ENCODE measurements at places on chromosomes 2 and 18.

DNA sequence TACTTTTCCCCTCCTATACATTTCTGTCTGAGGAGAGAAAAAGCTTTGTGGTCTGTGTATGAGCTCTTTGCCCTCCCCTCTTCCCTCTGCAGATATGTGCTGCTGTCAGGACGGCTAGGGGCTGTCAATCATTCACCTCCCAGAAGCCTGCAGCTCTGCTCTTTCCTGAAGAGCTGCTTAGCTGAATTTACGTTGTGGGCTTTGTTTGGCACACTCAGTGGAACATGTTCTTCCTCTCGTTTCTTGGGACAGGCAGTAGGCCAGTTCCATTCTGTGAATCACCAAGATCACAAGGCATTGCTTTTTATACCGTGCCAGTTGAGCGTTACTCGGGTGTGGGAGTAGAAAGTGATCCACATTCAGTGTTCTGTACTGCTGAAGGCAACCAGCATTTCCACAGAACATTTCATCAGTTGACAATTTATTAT, 136.7 kb downstream of the LAMA3 start:
- no peak for DNase-seq

GRCh38 chr2:129888461-129888860, 91.0 kb upstream of the RAB6C start:
- no peak for DNase-seq

- DNase-seq = no peak
Measured at GRCh38 chr2:71464389-71464788, 11.0 kb downstream of the DYSF start.

- no peak for DNase-seq
Measured at GRCh38 chr2:152861349-152861942, 143.0 kb downstream of the ARL6IP6 start.

GRCh38 chr18:30597202-30597601, 445.3 kb downstream of the DSC3 start:
- no peak for DNase-seq

DNA sequence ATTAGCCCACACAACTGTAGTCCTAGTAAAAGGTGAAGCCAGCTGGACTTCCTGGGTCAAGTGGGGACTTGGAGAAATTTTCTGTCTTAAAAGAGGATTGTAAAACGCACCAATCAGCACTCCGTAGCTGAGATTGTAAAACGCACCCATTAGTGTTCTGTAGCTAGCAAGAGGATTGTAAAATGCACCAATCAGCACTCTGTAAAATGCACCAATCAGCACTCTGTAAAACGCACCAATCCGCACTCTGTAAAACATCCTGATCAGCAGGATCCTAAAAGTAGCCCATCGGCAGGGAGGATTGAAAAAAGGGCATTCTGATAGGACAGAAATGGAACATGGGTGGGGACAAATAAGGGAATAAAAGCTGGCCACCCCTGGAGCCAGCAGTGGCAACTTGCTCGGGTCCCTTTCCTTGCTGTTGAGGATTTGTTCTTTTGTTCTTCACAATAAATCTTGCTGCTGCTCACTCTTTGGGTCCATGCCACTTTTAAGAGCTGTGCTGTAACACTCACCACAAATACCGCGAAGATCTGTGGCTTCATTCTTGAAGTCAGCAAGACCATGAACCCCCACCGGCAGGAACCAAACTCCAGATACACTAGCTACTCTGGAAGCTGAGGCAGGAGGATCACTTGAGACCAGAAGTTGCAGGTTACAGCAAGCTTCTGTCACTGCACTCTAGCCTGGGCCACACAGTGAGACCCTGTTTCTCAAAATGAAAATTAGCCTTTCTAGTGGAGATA, 102.6 kb downstream of the HS6ST1 start:
- DNase-seq = no peak

DNA sequence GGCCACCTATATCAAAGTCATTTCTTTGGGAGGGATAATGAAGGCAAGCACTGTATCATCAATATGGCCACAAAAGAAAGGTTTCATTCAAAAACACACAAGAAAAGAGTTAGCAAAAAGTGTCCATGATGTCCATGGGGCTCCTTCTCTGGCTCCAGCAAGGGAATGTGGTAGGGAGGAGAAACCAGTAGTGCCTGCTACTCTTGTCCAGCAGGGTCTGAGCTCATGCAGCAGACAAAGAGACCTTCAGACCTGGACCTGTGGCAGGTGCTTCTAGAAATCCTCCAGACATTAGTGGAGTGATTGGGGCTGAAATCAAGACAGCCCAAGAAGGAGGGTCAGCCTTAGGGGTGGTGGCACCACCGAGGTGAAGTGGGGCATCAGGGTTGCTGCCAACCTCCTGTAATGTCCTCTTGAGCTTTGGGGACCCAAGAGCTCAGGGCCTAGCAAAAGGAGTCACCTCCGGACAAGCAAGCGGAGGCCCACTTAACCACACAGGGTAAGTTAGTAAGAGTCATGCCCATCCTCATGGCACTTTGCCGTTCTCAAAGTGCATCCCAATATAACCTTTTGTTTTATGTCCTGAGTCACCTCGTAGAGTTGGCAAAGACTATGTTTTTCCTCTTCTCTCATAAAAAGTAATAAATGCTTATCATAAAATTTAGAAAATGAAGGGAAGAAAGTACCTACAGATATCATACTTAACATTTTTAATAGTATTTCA, 112.6 kb upstream of the YPEL5 start:
- DNase-seq = no peak

DNA sequence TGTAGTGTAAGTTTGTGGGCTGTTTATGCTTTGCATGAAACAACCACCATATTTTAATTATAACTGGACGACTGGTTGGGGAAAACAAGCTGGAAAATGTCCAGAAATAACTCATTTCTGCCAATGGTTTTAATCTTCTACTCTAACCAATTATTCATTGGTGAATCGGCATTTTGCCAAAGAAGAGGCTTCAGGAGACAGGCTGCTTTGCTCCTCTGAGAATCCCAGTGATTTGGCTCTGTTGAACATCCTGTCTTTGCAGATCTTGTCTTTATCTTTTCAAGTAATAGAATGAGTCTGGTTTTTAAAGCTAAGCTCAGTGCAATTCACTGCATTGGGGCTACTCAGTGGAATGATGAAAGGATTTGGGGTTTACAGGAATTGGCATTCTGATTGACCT, 109.6 kb downstream of the APOB start:
- no peak for DNase-seq

GRCh38 chr2:96817882-96818281, 1.8 kb downstream of the CNNM3 start:
- DNase-seq = no peak

DNA sequence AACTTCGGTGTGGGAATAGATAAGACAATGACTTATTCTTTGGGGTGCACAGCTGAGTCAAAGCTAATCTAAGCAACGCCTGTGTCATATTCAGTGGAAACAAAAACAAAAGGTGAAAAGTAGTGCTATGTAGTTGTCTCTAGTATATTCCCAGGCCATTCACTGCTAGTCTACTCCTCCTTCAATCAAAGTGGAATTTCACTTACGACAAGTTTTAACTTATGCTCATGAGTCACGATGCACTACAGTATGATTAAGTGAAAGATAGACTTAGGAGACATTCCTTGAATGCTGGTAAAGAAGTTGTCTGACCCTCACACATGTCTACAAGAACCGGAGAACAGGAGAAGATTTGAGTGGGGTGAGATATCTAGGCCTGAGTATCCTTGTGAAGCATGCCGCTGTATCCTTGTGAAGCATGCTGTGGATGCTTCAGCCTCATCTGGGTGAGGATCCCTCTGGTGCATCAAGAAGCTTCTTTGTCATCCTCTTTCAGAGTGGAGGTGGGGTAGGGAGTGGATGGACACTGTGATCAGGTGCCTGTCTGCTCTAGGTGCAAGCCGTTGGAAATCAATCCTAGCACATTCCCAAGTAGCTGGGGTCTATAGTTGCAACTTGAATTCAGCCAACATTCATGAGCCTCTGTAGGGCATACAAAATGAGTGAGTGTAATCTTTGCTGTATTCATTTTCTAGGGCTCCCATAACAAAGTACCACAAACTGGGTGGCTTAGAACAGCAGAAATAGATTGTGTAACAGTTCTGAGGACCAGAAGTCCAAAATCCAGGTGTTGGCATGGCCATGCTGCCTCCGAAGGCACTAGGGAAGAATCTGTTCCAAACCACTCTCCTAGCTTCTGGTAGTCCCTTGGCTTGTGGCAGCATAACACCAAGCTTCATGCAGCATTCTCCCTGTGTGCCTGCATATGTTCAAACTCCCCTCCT, 173.5 kb upstream of the FN1 start:
- no peak for DNase-seq

DNA sequence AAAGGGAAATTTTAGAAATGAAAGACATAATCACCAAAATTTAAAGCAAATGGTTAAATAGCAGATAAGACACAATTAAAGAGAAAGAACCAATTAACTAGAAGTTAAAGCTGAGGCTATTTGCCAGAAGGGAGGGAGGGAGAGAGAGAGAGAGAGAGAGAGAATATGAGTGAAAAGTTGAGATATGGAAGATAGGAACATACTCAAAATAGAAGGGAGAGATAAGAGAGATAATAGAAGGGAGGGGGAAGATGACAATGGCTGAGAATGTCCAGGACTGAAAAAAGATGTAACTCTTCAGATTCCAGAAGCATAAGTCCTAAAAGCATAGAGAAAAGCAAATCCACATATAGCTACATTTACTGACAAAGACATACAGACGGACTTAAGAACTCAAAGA, 17.1 kb upstream of the AAK1 start:
- DNase-seq = no peak

- no peak for DNase-seq
Measured at GRCh38 chr2:148042219-148042618, 21.3 kb downstream of the MBD5 start.

DNA sequence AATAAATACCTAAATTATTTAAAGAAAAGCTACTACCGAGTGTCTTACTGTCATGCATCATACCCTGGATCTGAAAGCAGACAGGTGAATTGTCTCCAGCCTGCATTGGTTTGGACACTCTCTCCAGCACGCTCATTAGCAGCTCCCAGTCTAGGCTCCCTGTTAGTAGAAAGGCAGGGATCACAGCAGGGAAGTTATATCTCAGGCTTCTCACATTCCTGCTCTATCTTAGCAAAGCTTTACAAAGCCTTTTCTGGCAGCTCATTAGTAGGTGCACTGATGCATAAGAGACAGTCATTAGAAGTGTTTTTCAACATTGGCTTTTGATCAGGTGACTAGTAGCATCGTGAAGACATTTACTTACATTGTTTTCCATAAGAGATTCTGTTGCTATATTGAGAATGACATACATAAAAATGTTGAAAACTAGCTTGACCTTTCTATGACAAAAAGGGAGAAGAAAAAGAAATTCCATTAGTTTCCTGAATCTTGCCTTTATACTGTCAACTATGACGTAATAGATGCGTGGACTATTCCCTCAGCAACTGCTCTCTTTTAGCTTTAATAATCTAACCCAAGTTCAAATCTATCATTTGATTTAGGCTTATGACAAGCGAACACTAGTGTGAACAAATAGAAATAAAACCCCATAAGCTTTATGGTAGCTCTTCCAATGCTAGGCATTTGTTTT, 408.7 kb upstream of the KCNH7 start:
- no peak for DNase-seq

GRCh38 chr2:105999211-105999989, 194.7 kb downstream of the UXS1 start:
- DNase-seq = no peak

DNA sequence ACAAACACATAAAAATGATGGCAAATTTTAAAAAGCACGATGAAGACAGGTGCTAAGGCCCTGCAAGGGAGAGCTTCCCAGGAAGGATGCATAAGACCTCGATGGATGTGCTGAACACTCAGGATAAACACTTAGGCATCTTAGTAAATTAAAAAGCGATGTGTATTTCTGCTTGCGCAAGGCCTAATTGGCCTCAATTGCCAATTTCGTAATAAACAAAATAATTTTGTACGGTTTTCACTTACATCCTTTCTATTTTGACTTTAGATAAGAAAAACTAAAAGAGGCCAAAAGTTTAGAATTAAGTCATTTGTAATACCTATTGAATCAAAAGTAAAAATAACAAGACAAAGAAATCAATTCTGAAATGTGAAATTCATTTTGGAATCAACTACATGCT, 189.1 kb downstream of the TCF4 start:
- no peak for DNase-seq

GRCh38 chr2:193776988-193777387, 1582.3 kb upstream of the TMEFF2 start:
- peak; percentile 15 for DNase-seq

GRCh38 chr2:178128836-178129630, 16.8 kb downstream of the RBM45 start:
- DNase-seq = no peak

DNA sequence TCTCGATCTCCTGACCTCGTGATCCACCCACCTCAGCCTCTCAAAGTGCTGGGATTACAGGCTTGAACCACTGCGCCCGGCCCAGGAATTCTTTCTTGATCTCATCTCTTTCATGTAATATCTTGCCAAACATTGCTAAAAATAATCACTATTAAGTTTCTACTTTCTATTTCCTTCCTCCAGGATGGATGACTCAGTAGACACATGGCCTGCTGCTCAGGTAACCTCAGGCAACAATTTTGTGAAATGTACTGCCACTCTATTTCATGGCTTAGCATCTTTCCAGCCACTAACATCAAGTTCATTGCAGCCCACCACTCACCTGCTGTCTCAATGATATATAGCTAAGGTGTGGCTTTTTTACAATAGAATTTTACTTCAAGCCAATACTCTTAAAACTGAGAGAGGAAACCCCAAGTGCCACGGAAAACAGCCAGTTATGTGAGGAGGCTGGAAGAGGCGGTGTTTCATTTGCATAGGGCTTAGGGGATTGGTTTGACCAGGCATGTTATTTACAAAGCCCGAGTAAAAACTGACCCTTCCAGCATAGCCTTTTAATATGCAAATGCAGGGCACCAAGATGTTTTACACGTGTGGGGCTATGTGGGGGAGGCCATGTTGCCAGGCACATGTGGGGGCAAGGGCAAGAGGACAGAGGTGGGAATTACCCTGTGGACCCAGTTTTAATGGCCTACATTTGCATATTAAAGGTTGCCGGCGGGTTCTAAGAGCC, 11.3 kb upstream of the SUMO1 start:
- no peak for DNase-seq

GRCh38 chr2:128307595-128307994, 11.1 kb downstream of the HS6ST1 start:
- no peak for DNase-seq

DNA sequence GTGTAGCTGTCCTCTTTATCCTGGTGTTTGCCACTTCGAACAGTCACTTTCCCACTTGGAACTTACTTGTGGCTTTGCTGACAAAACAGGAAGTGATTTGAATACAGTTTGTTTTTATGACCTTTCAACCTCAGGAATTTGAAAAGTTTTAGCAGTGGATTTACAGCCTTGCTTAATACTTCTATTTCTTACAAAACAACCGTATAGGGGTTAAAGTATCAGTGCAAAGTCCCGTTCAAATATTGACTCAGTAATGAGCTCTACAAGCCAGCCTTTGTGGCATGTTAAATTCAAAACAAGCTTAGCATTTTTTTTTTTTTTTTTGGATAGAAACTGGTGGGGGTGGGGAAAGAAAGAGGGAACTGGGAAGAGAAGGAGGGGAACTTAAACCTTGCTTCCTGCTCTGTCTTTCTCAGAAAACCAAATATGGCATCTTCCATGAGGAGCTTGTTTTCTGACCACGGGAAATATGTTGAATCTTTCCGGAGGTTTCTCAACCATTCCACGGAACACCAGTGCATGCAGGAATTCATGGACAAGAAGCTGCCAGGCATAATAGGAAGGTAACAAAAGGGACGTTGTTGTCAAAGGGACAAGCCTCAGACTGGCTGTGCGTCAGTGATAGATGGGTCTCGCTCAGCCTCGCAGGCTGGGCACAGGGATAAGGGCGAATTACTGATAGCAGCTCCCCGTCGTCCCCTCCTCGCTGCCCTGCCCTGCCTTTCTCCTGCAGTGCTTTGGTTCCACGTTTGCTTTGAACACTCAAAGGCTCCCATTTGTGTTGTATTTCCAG, at the start of gene HNMT:
TSS of gene HNMT (plus strand) at position 408 of the 793 bp plus-strand sequence. CDS start at position 427, 19 bp downstream.
- peak; percentile 46 for DNase-seq

All from DMS153 (cell line).